ENCODE measurements at places on chromosomes 3 and 15.

GRCh38 chr15:100048736-100049135, 293.0 kb downstream of the ADAMTS17 start:
- peaks cover 1% of the 10 kb centered on the region for H3K4me1 ChIP-seq
- no peaks in the 10 kb centered on the region for H3K27me3 ChIP-seq
- H3K4me3 ChIP-seq, result no peak overlapping the region
- no peaks in the 10 kb centered on the region for H3K36me3 ChIP-seq

DNA sequence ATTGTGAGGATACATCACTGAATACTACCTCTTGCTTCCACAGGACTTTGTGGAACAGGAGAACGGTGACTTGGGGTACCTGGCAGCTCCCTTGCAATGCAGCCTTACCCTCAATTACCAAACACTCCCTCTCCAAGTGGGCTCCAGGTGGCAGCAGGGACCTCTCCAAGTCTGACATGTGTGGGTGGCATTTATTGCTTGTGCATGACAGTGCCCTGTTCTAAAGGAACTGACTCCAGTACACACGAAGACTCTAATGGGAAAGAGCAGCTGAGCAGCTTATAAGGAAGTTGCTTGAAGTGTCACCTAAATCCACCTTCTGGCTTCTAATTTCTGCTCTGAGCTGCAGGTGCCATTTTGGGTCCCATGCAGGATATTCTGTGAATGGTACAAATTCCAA, 174.1 kb upstream of the SLCO3A1 start:
- no peak overlapping the region for H3K4me3 ChIP-seq
- peaks cover 2% of the 10 kb centered on the region for H3K27me3 ChIP-seq
- no peak for DNase-seq
- H3K4me1 ChIP-seq, result no peaks in the 10 kb centered on the region
- H3K27ac ChIP-seq, result no peak overlapping the region
- H3K36me3 ChIP-seq, result no peaks in the 10 kb centered on the region

GRCh38 chr15:68790910-68791309, 29.8 kb downstream of the ANP32A start:
- DNase-seq, result no peak
- H3K4me1 ChIP-seq, result peaks cover 19% of the 10 kb centered on the region
- H3K27ac ChIP-seq, result no peak overlapping the region

GRCh38 chr15:83656943-83657528, 3.1 kb downstream of the ADAMTSL3 start:
- DNase-seq, result no peak
- peaks cover 33% of the 10 kb centered on the region for H3K4me1 ChIP-seq
- no peaks in the 10 kb centered on the region for H3K36me3 ChIP-seq
- H3K27ac ChIP-seq, result peak overlapping the region; percentile 64

DNA sequence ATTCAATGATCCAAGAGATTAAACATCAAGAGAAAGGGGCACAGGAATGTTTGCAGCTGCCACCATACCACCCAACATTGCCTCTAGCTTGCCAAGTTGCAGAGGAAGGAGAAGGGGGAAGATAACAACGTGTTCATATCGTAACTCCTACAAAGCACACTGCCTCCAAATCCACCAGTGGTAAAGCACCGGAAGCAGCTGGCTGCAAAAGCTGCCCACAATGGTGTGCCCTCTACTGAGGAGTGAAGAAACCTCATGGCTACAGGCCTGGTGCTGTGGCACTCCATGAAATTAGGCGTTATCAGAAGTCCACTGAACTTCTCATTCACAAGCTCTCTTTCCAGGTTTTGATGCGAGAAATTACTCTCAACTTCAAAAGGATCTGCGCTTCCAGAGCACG, 263.9 kb upstream of the STT3B start:
- no peak overlapping the region for H3K27ac ChIP-seq
- H3K4me1 ChIP-seq, result peaks cover 4% of the 10 kb centered on the region
- H3K27me3 ChIP-seq, result no peaks in the 10 kb centered on the region
- no peak for DNase-seq
- no peak overlapping the region for H3K4me3 ChIP-seq
- no peaks in the 10 kb centered on the region for H3K36me3 ChIP-seq

GRCh38 chr15:30905821-30906220, 2.1 kb downstream of the FAN1 start:
- H3K27ac ChIP-seq, result no peak overlapping the region
- peaks cover 9% of the 10 kb centered on the region for H3K36me3 ChIP-seq
- peaks cover 18% of the 10 kb centered on the region for H3K4me1 ChIP-seq

GRCh38 chr15:80850941-80851451, 71.8 kb downstream of the CEMIP start:
- peaks cover 7% of the 10 kb centered on the region for H3K4me1 ChIP-seq
- no peak overlapping the region for H3K4me3 ChIP-seq
- H3K27ac ChIP-seq, result no peak overlapping the region
- DNase-seq, result no peak
- H3K36me3 ChIP-seq, result no peaks in the 10 kb centered on the region
- H3K27me3 ChIP-seq, result no peaks in the 10 kb centered on the region

GRCh38 chr3:182795389-182795782, 2.1 kb downstream of the ATP11B start:
- H3K4me3 ChIP-seq, result peak overlapping the region; percentile 81
- H3K27ac ChIP-seq, result no peak overlapping the region
- no peaks in the 10 kb centered on the region for H3K27me3 ChIP-seq
- DNase-seq, result no peak
- H3K4me1 ChIP-seq, result peaks cover 17% of the 10 kb centered on the region
- no peaks in the 10 kb centered on the region for H3K36me3 ChIP-seq

GRCh38 chr3:14823393-14823792, 4.6 kb downstream of the FGD5 start:
- no peaks in the 10 kb centered on the region for H3K27me3 ChIP-seq
- H3K27ac ChIP-seq, result no peak overlapping the region
- no peak for DNase-seq

- no peak overlapping the region for H3K27ac ChIP-seq
- H3K4me3 ChIP-seq, result no peak overlapping the region
- no peak for DNase-seq
- no peaks in the 10 kb centered on the region for H3K4me1 ChIP-seq
- H3K36me3 ChIP-seq, result no peaks in the 10 kb centered on the region
These were observed 49.8 kb upstream of the GALNT15 start for GRCh38 chr3:16124636-16125035.

GRCh38 chr3:194311000-194311399, 40.1 kb downstream of the CPN2 start:
- H3K27me3 ChIP-seq, result peaks cover 42% of the 10 kb centered on the region
- DNase-seq, result no peak
- peaks cover 31% of the 10 kb centered on the region for H3K4me1 ChIP-seq
- no peak overlapping the region for H3K4me3 ChIP-seq
- H3K36me3 ChIP-seq, result no peaks in the 10 kb centered on the region
- no peak overlapping the region for H3K27ac ChIP-seq

DNA sequence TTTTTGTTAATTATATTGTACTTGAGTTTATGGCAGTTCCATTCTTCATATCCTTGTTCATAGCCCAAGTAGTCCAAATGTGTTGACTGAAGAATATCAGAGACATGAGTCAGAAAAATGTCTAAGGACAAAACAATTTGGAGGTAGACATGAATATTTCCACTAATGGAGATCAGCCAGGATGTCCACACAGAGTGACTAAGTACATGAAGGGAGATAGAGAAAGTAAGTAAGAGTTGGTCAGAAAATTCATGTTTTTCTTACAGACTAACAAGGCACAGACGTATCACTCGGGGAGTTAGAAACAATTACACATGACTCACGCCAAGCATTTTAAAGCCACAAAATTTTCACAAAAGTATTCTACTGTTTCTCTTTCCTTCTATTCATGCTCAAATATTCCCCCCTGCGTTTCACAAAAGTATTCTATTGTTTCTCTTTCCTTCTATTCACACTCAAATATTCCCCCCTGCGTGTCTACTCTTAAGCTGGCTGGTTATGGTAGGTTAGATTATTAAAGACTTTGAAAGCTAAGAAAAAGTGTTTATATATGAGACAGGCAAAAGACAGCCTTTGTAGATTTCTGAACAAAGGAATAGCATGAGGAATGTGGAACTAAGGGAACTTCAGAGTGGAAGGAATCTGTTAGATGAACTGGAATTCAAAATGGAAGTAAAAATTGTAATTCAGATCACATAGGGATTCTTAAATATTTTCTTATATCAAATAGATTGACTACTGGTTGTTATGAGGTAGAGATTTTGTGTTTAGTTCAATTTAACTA, 648.7 kb upstream of the CCDC54 start:
- H3K4me1 ChIP-seq, result no peaks in the 10 kb centered on the region

DNA sequence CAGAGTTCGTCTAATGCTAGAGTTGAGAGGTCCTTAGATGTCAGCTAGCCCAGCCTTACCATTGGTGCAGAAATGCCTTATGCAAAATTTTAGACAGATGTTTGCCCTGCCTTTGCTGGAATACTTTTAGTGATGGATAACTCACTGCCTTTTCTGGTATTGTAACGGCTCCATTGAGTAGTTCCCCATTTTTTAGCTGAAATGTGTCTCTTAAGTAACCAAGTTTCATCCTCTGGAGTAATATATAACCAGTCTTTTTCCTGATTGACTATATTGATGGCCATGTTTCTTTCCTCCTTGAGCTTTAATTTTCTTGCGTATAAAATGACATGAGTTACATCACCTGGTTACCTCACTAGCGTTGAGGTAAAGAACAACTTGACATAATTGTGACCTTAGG, 45.0 kb downstream of the SNRK start:
- no peak overlapping the region for H3K27ac ChIP-seq
- no peak overlapping the region for H3K4me3 ChIP-seq
- no peak for DNase-seq
- peaks cover 39% of the 10 kb centered on the region for H3K36me3 ChIP-seq

DNA sequence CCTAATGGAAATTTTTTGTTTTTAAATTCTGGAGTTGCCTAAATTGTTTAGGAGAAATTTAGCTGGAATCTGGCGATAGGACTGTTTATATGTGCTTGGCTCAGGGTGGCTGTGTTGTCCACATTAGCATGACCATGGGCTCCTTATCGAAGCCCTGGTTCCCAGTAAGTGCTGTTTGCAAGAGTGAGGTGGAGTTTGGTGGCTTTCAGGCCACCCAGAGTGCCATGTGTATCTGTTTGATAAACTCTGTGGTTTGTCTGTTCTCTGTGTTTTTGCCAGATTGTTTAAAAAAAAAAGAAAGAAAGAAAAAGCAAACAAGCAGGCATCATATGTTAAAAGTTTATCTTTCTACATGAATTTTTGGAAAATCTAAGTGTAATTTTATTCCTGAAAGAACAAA, 51.5 kb downstream of the PLCL2 start:
- H3K27ac ChIP-seq, result no peak overlapping the region
- no peaks in the 10 kb centered on the region for H3K27me3 ChIP-seq
- DNase-seq, result no peak
- H3K4me1 ChIP-seq, result no peaks in the 10 kb centered on the region

DNA sequence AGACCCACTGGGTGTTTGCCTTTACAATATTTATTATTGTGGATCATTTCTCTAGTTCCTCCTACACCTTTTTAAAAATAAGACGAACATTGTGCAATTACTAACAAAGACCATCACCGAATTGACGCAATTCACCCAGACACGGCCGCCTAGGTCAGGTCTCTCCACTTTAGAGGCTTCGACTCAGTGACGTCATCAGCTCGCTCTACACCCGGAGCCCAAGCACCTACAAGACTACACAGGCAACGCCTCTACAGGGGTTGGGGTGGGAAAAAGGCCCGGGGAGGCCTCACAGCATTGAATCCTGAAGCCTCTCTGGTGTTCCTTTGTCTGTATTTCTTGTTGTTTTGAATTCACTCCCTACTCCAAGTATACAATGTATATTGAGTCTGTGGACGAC, 16.6 kb downstream of the ZIC4 start:
- H3K36me3 ChIP-seq, result no peaks in the 10 kb centered on the region
- DNase-seq, result no peak
- H3K4me3 ChIP-seq, result no peak overlapping the region
- peaks cover 35% of the 10 kb centered on the region for H3K4me1 ChIP-seq

- H3K4me3 ChIP-seq, result no peak overlapping the region
- DNase-seq, result no peak
- no peaks in the 10 kb centered on the region for H3K36me3 ChIP-seq
- no peaks in the 10 kb centered on the region for H3K27me3 ChIP-seq
These were observed 465.1 kb upstream of the PDZRN3 start for GRCh38 chr3:74089814-74090213.

DNA sequence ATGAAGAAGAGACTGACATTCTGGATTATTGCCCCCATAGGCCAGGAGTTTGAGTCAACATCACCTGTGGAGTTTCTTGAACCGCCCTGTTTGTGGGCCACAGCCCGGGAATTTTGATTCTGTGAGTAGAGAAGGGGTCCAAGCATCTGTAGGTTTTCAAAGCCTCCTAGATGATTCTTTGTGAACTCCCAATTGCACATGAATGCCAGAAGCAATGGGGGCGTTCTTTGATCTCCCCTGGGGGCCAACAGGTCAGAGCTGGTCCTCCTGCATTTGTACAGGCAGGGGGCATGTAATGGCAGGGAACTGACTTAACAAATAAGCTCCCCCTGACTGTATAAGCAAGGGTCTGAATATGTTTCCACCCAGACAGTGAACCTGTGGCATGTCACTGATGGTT, 260.3 kb downstream of the SLCO3A1 start:
- DNase-seq, result no peak
- H3K27ac ChIP-seq, result no peak overlapping the region
- H3K36me3 ChIP-seq, result no peaks in the 10 kb centered on the region
- H3K27me3 ChIP-seq, result no peaks in the 10 kb centered on the region

GRCh38 chr3:100260081-100260684, 609 bp upstream of the TBC1D23 start:
- DNase-seq, result peak; percentile 73
- H3K36me3 ChIP-seq, result no peaks in the 10 kb centered on the region
- peaks cover 50% of the 10 kb centered on the region for H3K4me1 ChIP-seq
- H3K27me3 ChIP-seq, result no peaks in the 10 kb centered on the region
- peak overlapping the region; percentile 100 for H3K27ac ChIP-seq

DNA sequence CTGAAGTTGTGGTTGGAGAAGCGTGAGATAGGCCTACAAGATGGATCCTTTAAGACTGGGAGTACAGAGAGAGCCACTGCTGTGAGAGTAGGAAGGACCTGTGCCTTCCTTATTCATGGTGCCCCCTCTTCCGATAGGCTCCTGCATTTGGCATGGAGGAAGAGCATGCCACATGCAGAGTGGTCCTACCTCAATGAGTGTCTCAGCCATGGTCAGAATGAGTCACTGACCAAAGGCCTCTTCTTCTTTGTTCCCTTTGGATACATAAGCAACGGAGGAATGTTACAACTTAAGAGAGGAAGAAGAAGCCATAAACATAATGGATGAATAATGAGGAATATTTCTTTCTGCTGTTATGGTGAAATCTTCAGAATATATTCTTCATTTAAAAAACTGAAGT, 681.2 kb upstream of the GRM7 start:
- no peak for DNase-seq
- H3K27ac ChIP-seq, result no peak overlapping the region
- no peak overlapping the region for H3K4me3 ChIP-seq
- no peaks in the 10 kb centered on the region for H3K27me3 ChIP-seq
- H3K36me3 ChIP-seq, result no peaks in the 10 kb centered on the region
- no peaks in the 10 kb centered on the region for H3K4me1 ChIP-seq

DNA sequence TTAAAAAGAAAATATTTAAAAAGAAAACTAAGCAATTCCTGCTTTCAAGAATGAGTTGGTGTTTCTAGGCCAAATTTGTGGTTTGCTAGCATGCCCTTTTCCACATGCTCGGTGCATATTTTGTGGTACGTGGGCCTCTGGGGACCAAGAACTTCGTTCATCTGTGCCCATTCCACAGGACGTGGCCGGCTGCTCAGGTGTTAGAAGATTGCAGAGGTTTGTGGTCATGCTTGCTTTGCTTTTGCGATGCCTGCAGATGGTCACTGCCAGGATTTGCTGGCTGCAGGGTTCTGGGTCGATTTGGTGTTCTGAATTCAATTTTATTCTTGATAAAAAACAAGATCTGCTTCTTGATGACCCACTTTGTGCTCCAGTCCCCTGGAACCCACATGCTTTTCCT, 7.5 kb downstream of the PSTPIP1 start:
- no peaks in the 10 kb centered on the region for H3K4me1 ChIP-seq
- H3K27ac ChIP-seq, result no peak overlapping the region
- no peak for DNase-seq

All from tibial artery (tissue), 4 donors.